GM20000 (cell line): ENCODE measurements at places on chromosomes 11 and 22.
A peak's percentile ranks its signal among the peaks of the same experiment; 100 is the strongest.

- no peak for DNase-seq
These were observed 35.7 kb downstream of the CELSR1 start for GRCh38 chr22:46501701-46502100.

DNA sequence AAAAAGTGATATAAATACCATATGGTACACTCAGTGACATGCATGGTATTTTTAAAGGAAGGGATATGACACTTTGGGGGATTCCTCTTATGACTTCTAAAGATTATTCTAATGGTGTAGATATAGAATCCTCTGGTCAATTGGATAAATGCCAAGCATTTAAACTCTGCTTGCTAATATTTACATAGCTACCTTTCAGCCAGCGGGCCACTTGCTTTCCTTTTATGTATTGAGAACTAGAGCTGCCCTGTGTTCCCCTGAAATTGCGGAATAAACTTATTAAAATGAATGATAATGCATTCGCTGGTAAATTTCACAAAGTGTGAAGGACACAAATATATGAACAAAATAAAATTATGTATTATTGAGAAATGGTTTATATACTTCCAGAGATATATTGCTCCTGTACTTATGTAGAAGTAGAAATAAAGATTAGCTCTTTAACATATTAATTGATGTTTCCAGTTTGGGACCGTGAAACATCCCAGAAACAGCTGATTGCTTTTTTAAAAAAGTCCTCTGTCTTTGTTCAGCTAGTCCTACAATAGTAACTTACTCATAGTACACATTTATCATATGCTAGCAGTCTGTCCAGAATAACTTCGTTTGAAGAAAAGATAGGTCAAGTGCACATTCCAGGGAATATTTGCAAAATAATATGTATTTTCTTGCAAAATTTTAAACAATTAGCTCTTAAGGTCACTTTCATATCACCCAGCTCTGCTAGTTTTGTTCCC is 40.1 kb upstream of the CARD18 start:
- no peak for DNase-seq

- DNase-seq = no peak
These were observed 52.8 kb downstream of the MYH9 start for GRCh38 chr22:36334821-36335603.

DNA sequence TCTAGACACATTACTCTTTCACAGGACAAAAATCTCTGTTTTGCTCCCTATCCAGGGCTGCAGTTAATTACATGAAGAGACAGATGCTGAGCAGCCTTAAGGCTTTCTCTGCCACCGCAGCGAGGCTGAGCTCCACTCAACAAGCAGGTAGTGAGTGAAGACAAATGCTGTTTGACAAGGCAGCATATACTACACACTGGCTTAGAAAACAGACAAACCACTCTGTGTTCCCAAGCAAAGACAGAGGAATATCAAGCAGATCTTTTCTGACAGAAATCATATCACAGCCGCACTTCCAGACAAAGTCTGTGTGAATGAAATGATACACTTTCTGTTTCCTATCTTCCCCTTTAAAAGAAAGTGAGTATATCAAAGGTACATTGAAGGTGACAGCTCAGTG is 368.1 kb downstream of the DCDC1 start:
- DNase-seq = no peak

- DNase-seq = no peak
These were observed 85.0 kb upstream of the EIF3D start for GRCh38 chr22:36613958-36614357.

- no peak for DNase-seq
These were observed 115.6 kb downstream of the SLC1A2 start for GRCh38 chr11:35303596-35304385.

DNA sequence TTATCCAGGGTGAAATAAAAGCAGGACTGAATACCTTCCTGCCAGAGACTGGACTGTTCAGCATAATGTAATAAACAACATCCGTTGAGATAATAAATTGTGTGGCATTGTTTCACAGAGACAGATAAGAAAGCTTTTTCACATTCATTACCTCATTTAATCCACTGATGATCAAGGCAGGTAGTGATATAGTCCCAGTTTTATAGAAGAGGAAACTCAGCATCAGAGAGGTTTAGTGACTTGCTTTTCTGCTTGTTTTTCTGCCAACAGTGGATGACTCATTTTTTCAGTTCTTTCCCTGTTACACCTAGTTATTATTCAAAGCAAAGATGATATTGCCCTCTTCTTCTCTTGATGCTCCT is 4.0 kb downstream of the MYO18B start:
- DNase-seq = no peak

- DNase-seq = no peak
These were observed 5.8 kb upstream of the SEPTIN5 start for GRCh38 chr22:19708321-19709011.

DNA sequence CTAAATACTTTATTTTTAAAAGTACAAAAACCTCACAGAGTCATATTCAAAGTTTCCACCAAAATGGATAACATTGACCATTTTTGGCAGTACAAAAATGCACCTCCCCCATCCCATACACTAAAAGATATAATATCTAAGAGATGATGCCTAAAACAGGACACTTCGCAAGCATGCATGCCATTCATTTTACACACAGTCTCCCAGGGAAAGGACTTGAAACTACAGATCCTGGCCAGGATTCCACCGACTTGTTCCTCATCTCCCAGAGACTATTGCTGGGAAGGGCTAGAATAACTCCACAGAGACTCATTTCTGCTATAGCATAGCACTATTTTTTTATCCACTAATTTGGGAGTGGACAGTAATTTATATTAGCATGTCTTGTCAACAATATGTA is 81.7 kb downstream of the MTNR1B start:
- DNase-seq = no peak

GRCh38 chr22:26534874-26535602 is 22.8 kb upstream of the TFIP11 start:
- DNase-seq = peak; percentile 49

- DNase-seq = no peak
These were observed 28.3 kb upstream of the SOX10 start for GRCh38 chr22:38012604-38013072.

- DNase-seq = no peak
These were observed 6.1 kb downstream of the TAGLN start for GRCh38 chr11:117205211-117205818.

DNA sequence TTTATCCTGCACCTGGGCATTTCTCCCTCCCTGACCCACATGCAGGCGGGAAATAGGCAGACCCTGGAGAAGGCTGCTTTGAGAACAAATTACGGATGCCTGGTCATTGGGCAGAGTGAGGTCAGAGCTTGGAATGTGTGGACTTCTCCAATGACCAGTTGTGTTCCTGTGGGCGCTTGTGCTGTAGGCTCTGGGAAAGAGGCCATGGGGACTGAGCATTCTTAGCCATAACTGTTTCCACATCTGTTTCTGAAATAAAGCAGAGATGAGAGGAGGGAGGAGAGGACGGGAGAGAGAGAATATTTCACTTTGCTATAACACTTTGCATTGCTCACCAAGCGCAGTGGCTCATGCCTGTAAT is 11.2 kb upstream of the TMEM184B start:
- DNase-seq = no peak

DNA sequence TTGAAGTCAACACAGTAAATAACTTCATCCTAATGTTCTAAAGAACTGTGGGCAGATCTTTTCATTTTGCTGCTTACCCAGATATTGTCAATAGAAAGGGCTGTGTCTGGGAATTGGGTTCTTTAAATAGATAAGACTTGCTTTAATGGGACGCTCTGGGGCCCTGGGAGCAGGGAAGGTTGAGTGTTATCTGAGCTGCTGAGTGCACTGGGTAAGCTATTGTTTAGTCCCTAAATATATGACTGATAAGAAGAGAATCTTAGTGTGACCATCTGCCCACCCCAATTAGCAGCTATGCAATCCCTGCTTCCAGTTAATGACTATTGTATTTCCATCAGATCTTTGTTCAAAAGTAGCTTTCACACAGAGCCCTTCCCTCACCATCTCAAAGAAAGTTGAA is 44.4 kb downstream of the ARHGAP42 start:
- no peak for DNase-seq

DNA sequence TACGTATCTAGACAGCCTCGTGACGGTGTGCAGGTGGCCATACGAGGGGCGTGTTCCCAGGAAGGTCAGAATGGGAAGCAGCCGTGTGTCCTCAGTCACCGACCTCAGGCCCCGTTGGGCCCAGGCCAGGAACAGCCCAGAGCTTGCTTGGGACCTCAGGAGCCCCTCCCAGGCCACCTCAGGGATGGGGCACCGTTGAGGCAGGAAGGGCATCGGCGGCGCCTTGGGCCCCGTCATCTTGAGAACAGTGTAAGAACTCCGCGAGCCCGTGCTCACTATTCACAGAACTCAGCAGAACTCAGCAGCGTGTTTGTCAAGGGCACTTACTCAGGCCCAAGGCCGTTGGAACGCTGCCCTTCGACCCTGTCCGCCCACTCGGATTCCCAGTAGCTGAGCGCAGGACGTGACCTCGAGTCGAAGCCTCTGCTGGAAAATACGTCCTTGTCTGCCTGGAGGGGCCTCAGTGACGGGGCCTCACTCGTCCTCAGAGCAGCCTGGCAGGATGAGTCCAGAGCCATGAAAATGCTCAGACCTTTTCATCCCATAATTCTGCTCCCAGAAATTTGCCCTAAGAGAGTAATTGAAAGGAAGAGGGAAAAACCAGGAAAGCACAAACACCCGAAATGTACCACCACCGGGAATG is 1134.8 kb downstream of the BRD1 start:
- DNase-seq = no peak

DNA sequence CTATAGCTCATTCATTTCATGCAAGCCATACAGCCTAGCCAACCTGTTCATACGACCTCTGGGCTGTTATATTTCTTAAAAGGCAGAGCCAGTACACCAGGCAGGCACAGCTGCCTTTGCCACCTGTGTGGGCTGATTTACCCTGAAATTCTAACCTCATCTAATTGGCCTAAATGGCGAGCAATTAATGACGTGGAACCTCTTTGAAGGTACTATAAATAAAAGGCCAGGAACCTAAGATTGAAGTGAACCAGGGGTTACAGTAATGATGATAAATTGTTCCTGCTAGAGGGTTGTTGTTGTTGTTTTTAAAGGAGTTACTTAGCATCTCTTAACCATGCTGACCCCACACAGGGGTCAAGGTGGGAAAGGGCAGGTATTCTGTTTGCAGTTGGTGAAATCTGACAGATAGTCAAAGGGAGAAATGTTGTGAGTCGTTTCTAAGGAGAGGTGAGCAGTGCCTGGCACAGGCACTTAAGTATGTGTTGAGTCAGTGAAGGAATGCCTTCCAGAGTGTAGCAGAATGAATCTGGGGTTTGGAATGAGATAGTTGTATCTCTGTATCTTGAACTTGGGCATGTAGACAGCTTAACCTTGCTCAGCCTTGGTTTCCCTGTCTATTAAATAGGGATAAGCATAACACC is 213.5 kb upstream of the NAV2 start:
- no peak for DNase-seq

DNA sequence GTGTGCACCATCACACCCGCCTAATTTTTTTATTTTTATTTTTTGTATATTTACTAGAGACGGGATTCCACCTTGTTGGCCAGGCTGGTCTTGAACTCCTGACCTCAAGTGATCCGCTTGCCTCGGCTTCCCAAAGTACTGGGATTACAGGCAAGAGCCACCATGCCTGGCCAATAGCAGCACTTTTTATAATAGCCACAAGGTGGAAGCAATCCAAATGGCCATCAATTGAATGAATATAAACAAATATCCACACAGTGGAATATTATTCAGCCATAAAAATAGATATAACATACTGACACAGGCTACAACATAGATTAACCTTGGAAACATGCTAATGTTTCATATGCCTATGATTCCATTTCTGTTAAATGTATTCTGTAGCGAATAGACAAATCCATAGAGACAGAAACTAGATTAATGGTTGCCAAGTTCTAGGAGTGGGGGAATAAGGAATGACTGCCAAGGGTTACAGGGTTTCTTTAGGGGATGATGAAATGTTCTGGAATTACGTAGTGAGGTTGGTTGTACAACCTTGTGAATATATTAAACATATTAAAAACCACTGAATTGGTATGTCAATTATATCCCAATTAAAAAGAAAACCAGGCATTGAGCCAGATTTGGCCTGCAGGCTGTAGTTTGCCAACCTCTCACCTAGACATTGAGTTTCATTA is 4.8 kb downstream of the VPS51 start:
- DNase-seq = no peak

DNA sequence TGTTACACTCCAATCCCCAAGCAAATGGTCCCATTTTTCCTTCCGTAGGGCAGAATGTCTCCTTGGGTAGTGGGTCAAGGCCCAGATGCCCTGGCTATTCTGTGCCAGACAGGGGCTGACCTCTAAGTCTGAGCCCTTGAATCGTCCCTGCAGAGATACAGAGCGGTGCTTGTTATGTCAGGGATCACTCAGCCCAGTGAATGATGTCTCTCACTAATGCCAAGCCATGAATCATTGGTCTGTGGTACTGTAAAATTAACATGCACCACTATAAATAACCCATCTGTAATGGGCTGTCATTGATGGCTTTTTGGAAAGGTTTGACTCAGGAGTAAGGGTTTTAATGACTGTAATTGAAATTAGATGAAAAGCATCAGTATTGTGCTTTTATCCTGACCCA is 35.3 kb upstream of the KIRREL3 start:
- DNase-seq = no peak

DNA sequence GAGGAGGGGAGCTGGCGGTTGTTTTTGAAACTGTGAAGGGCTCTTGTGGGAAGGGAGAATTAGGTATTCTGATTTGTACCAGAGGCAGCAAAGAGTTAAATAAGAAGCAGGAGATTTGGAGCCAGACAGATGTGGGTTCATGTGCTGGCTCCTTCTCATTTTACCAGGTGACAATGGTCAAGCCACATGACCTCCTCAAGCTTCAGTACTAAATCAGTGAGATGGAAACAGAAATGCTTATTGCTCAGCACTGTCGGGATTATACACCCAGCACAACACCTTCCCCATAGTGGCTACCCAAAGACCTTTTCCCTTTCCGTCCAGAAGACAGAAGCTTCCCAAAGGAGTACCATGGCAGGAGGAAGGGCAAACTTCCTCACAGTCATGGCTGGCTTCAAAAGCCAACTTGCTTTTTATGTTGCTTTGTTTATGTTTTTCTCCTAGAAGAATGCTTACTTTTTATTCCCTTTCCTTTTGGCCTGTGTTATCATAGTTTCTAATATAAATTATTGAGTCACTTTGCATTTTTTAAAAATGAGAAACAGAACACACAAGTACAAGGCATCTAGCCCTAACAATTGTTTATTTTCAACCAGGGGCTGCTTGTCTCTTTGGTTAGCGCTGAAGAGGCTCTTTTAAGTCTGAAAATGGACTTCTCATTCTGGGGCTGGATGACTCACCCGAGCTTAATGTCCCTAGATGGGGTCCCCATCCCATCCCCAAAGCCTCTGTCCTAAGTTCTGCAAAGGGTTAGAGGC is 181.5 kb upstream of the ZBED5 start:
- no peak for DNase-seq

GRCh38 chr11:122344215-122344614 is 228.2 kb upstream of the BLID start:
- DNase-seq = no peak

DNA sequence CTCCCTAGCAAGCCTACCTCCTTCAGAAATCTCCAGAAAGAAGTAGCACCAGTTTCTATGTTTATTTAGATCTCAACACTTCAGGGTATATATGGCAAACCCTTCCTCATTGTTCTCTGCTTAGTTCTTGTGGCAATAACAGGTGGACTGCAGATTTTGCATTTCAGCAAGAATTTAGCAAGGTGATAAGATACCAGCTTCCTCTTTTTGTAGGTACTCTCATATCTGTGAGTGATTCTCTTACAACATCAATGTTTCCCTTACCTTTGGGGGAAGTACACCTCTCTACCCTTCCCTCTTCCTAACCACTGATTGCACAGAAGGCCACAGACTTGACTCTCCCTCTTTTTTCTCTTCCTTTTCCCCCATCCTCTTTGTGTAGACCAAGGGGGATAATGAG is 230.9 kb upstream of the SESN3 start:
- no peak for DNase-seq

- DNase-seq = no peak
These were observed 36.0 kb downstream of the SLN start for GRCh38 chr11:107675902-107676301.
